Omental fat pad (tissue), 4 donors: ENCODE measurements at places on chromosomes 1 and 21.

DNA sequence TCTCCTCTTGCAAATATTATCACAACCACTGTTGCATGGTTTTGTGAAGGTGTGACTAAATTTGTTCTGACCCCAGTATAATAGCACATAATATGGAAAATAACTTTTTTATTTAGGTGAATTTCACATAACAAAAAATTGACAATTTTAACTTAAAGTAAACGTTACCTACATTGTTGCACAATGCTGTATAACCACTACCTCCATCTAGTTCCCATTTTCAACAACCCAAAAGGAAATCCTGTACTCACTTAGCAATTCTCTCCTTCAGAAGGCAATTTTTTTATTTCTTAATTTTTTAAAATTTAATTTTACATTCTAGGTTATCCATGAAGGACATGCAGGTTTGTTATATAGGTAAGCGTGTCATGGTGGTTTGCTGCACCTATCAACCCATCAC lies 95.2 kb downstream of the KCNJ6 start:
- DNase-seq = no peak

- no peak for DNase-seq
These were observed 252.5 kb upstream of the C1orf105 start for GRCh38 chr1:172167796-172168596.

DNA sequence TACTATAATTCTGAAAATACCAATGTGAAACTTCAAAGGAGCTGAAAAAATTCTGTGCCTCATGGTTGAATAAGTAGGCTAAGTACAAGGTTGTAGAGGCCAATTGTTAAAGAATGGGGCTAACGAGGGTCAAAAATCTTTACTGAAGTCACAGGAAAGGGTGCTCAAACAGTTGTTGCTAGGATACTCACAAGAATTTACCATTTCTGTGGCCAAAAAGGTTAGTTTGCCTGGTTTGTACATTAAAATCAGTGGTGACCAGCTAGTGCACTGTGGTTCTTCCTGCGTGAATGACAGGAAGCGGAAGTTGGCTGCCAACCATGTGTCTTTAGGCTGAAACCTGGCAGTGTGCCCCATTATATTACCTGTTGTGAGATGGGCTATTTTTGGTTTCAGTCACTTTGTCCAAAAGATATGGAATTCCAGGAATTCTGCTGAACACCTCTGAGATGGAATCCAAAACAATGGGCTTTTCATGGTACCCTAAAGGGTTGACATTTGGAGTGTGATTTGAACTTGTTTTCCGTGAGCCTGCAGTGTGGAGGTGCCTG lies 13.5 kb downstream of the MAP3K21 start:
- DNase-seq = no peak

GRCh38 chr1:179142889-179143299 lies 61.0 kb downstream of the TOR3A start:
- DNase-seq = no peak

GRCh38 chr1:2340918-2341254 lies 50.5 kb downstream of the MORN1 start:
- DNase-seq = no peak

- DNase-seq = peak; percentile 97
These were observed at the start of gene C1orf52 for GRCh38 chr1:85259118-85259911. TSS of gene C1orf52 (minus strand) at chr1:85259662. CDS start at chr1:85259633, 29 bp downstream.

- DNase-seq = no peak
These were observed 2.5 kb upstream of the SFT2D2 start for GRCh38 chr1:168223261-168223660.

DNA sequence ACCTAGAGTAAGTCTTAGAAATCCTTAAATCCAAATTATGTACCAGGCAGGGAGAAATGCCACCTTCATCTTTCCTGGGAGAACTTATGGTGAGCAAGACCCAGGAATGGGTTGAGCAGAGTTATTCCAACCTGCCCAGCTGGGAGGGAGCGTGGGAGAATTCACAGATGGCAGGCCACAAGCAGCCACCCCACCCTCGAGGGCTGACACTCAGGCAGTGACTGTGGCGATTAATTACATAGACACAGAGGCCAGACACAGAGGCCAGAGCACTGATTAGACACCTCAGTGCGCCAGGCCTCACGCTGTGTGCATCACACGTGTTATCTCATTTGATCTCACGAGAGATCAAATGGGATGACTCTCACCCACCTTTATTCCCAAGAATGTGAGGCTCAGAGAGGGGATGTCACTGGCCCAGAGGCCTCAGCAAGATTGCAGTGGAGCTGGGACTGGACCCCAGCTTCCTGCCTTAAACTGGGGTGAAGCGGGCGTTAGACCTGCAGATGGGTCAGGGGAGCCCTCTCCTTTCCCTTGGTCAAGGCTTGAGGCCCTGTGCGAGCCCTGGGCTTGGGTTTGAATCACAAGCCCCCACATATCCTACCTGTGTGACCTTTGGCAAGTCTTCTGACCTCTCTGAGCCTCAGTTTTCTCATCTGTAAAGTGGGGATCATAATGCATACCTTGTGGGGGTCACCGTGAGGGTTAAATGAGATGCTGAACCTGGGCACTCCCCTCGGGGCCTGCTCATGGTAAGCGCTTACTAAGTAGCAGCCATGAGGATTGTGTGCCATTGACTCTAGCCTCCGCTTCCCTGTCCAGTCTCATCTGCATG lies 28.8 kb upstream of the PADI4 start:
- DNase-seq = no peak

- DNase-seq = no peak
These were observed 71.2 kb downstream of the PCNX2 start for GRCh38 chr1:233224311-233224710.

DNA sequence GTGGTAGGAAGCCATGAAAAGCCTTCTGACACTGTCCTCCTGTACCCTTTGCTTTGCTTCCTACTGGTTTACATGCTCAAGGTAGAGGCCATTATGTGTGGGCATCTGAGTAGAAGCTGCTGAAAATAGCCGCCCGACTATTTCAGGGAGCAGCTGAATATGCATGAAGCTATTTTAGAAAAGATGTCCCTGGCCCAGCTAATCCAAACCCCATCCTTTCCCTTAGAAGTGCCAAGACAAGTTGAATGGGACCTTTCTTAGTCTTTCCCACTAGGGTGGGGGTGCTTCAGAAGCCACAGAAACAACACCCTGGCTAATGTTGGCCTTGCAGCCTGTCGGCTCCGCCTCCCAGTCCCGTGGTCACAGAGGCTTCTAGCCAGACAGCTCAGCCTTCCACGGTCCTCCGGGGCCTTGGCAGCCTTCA lies 205.1 kb upstream of the EDN2 start:
- DNase-seq = no peak

DNA sequence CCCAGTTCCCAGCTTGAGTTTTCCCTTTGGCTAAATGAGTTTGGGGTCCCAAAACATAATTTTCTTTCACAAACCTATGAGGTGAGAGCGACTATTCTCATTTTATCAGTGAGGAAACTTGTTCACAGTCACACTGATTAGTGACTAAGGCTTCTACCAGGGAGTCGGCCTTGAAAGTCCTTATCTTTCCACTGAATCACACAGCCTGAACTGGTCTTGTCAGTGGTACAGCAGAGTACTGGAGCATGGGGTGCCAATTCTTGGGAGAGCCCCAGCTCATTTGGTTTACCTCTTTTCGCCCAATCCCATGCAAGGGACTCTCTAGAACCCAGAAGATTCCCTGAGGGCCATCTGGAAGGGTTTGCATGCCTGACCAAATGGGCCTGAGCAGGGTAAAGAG lies 16.9 kb downstream of the HSD3B2 start:
- no peak for DNase-seq

- DNase-seq = no peak
These were observed 20.9 kb upstream of the DYNLT5 start for GRCh38 chr1:66731170-66731865.

- no peak for DNase-seq
These were observed 80.7 kb downstream of the NID1 start for GRCh38 chr1:235984041-235984825.

DNA sequence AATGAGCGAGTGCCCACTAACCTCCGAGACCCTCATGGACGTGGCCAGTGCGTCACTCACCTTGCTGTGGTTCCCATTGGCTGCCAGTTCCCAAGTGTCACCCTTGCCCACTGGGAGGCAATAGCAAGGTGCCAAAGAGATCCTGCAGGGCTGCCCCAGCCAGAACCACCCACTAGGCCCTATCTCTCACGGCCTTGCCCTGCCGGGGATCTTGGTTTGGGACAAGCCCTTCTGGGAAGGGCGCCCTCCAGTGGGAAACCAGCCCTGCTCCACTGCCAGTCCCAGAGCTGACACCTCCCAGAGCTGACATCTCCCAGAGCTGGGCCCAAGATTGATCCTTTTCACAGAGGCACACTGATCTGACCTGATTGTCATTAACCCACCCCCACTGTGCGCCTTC lies 2.1 kb upstream of the SELENON start:
- DNase-seq = no peak

DNA sequence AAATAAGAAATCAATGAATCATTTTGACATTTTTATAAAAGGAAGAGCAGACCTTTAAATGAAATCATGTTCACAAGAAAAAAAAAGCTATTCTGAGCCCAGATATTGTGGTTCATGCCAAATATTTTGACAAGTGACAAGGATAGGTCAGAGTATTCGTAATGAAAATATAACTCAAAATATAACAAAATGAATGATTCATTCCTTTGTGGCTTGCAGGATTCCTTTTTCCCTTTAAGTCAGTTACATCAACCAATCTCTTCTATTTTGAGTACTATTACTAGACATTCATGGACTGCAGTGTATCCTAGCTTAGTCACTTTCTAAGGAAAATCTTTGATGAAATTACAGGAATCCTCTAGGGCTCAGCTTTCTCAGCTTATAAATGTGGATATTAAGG lies 188.7 kb downstream of the COL11A1 start:
- DNase-seq = no peak

DNA sequence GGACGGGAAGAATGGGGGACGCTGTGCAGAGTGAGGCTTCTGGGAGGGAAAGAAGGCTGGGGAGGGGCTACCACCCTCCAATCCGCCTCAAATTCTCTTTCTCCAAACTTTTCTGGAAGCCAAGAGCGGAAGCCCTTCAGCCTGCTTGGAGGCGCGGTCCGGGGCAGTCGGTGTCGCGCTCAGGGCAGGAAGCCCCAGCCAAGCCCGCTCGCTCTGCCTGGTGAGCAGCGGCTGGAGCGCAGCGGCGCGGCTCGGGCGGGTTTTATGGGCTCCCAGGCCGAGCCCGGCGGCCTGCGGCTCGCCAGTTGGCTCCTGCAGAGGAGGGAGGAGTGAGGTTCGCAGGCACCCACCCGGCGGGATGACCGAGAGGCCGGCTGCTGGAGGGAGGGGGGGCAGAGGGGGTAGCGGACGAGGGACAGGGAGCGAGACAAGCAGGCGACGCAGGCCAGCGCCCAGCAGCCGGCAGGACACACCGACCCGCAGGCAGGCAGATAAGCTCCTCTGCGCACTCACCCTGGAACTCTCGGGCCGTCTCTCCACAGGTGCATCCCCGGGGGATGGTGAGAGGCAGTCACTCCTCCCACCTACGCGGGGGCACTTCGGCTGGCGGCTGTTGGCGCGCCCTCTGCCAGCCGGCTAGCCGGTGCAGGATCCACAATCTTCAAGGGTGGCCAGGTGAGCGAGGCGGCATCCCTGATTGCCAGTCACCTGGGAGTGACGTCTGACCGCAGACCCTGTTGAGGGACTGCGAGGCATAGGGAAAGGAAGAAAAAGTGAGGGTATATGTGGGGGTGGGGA lies at the start of gene AVPR1B:
Gene AVPR1B (minus strand): TSS at position 238 of the 798 bp plus-strand sequence. CDS start 498 bp downstream, outside the sequence.
- no peak for DNase-seq

DNA sequence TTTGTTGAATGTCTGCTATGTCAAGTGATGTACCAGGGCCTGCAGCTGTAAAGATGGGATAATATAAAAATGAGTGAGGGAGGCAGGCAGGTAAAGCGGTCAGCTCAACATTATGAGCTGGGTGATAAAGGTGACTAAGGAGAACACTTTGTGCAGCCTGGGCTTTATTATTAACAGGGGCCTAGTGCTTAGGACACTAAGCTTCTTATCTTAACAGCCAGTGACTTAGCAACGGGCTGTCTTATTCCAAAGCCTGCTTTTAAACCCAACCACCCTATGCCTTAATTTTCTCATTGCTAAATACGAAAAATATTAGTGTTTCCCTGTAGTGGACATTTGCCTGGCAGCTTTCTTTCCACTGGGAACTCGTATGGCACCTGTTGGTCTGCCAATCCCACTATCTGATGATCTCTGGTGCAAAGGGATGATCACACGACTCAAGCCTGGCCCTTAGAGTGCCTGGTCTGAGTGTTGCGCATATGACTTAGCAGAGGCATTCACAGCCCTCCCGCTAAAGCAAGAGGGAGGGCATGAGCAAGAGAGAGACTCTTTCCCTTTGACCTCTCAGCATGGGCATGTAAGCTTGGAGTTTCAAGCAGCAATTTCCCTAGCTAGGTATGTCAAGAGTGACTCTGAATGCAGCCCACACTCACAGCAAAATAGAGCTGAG lies 98.6 kb upstream of the PAPPA2 start:
- DNase-seq = no peak

DNA sequence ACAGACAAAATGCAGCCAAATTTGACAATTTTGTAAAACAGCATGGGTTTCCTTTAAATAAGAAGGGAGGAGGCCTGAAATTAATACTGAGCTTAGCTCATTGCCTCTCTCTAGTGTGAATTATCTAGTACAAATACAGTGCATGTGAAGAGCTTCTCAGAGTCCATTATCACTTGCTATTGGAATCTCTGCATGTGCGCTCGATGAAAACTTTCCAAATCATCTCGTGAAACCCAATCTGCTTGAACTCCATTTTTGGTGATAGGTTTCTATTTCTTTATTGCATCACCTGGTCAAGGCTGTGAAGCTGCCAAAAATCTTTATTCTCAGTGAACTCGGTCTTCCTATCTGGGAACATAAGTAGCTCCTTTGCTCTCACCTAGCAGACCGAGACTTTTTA lies 49.5 kb upstream of the LYPLAL1 start:
- DNase-seq = no peak

DNA sequence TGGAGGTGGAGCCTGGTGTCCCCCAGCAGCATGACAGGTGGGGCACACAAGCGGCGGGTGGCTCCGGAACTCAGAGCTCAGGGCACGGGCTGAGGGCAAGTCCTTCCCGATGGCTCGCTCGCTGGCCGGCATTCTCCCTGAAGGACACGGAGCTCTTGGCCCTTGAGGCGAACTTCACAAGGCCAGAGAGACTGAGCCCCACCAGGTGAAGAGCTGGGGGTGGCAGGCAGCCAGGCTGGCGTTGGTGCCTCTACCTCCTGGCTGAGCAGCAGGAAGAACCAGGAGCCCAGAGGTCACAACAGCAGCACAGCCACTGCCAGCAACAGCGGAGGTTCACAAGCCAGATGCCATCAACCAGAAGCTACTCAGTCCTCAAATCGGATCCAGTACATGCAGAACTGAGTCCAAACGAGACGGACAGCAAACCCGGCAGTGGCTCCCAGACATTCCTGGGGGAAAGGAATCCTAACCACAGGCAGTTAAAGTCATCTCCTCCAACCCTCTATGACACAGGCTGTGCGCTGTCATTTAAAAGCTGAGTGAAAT lies 54.1 kb downstream of the NPHP4 start:
- DNase-seq = no peak
